ENCODE measurements at places on chromosomes 2 and 18.
A peak's percentile ranks its signal among the peaks of the same experiment; 100 is the strongest.

DNA sequence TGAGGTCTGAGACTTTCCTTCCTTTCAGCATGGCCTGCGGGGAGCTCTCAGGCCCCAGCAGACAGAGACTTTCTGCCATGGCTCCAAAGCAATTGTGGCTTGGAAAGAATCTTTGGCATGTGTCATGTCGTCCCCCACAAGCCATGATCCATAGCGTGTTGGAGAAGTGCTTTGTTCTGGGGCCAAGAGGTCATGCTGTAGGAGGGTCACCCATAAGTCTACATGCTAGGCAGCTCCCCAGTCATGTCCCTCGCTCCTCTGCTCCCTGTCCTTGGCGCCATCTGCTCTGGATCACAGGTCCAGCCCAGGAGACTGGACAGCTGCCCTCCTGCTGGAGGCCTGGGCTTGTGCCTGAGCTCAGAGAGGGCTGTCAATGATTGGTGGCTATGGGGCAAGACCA, 78.8 kb upstream of the LCLAT1 start:
- DNase-seq = no peak

GRCh38 chr2:207473931-207474235, 55.9 kb upstream of the CREB1 start:
- no peak for DNase-seq

DNA sequence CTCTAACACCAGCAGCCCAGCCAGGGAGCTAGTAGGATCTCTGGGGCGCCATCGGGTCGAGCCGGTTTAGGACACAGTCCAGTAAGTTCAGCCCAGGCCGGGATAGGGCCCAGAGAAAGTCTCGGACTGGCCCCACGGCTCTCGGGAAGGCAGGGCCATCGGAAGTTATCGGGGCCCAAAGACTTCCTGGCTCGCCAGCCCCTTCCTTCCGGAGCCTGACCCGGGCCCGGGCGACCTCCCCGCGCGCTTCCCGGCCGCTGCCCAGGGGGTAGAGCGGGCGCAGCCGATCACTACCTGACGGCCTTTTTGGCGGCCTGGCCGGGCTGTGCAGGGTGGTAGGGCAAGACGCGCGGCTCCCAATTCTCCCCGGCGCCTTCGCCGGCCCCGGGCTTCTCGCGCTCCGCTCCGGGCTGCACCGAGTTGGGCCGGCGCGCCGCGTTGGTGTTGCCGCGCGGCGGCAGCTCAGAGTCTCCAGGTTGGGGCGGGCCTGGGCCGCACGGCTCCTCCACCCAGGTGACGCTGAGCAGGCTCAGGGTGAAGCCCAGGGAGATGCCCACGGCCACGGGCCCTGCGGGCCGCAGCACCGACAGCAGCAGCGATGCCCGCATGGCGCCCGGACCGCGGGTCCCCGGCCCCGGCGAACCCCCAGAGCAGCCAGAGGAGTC, 546 bp downstream of the CHPF start:
- DNase-seq = peak; percentile 11

DNA sequence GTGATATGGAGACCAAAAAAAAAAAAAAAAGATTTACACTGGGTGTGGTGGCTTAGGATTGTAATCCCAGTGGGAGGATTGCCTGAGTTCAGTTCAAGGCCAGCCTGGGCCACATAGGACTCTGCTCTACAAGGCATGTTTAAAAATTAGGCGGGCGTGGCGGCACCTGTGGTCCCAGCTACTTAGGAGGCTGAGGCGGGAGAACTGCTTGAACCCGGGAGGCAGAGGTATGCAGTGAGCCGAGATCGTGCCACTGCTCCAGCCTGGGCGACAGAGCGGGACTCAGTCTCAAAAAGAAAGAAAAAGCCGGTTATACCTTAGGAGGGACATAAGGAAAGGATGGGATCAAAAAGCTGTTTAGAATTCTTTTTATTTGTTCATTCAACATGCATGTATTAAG, 707 bp upstream of the SPDYA start:
- no peak for DNase-seq

DNA sequence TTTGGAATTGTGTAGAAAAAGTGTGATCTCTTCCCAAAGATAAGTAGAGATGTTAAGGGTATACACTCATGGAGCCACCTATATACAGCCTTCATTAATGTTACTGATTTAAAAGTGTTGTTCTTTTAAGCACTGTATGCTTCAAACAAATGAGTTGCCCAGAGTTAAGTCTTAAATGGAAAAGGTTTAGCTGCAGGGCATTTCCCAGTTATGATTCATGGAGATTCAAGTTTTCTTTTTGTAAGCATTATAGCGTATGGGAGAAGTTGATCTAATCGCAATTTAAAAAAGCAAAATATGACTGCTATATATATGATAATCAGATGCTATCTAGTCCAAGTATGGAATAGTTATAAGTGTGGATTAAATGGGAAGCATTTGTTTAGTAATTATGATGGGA, 4.8 kb downstream of the PDK1 start:
- DNase-seq = no peak

Measured in stromal cell of bone marrow (primary cell).